ENCODE measurements at places on chromosomes 1 and 21.
A peak's percentile ranks its signal among the peaks of the same experiment; 100 is the strongest.

DNA sequence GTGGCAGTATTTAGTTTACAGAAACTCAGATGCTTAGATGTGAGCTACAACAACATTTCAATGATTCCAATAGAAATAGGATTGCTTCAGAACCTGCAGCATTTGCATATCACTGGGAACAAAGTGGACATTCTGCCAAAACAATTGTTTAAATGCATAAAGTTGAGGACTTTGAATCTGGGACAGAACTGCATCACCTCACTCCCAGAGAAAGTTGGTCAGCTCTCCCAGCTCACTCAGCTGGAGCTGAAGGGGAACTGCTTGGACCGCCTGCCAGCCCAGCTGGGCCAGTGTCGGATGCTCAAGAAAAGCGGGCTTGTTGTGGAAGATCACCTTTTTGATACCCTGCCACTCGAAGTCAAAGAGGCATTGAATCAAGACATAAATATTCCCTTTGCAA, 59.7 kb upstream of the ZNF326 start:
- peak; percentile 23 for DNase-seq

DNA sequence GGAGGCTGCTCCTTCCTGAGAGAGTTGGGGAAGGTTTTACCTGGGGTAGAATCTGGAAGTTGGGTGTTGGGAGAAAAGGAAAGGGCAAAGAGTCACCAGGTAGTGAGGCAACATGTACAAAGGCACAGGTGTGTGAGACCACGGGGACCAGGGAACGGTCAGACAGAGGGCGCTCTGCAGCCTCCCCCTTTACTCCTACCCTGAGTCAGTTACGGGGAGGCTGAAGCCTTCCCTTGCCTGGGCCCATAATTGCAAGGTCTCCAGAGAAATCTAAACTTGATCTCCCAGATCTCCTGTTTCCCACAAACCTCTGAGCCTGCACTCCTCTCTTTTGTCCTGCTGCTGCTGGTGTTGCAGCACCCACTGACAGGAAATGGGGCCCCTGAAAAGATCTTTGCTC, 22.0 kb downstream of the CCN1 start:
- DNase-seq, result no peak

GRCh38 chr1:18234790-18235242, 127.2 kb downstream of the IGSF21 start:
- peak; percentile 25 for DNase-seq

GRCh38 chr1:227459977-227460376, 103.4 kb upstream of the ZNF678 start:
- DNase-seq, result no peak

- peak; percentile 46 for DNase-seq
Observed at GRCh38 chr1:77281491-77282186, at the start of gene AK5. Gene AK5 (plus strand): TSS chr1:77282019. CDS start chr1:77282314, 295 bp downstream.

- no peak for DNase-seq
Observed at GRCh38 chr1:100971021-100971420, 54.6 kb downstream of the DPH5 start.

GRCh38 chr1:28417441-28417922, 47.9 kb downstream of the PHACTR4 start:
- DNase-seq, result no peak

GRCh38 chr21:15243406-15243805, 178.6 kb upstream of the NRIP1 start:
- DNase-seq, result no peak

- DNase-seq, result peak; percentile 68
Observed at GRCh38 chr1:209609041-209609790, 25.7 kb downstream of the CAMK1G start.

GRCh38 chr1:9842781-9843575, 19.2 kb upstream of the CLSTN1 start:
- peak; percentile 51 for DNase-seq

GRCh38 chr1:197448121-197448779, 180.2 kb downstream of the CRB1 start:
- no peak for DNase-seq
